CD4-positive, alpha-beta T cell treated with Interleukin-17A for 1 hour (primary cell): ENCODE measurements at places on chromosomes 2 and 18.
A peak's percentile ranks its signal among the peaks of the same experiment; 100 is the strongest.

GRCh38 chr18:56493531-56493930, 144.9 kb downstream of the TXNL1 start:
- DNase-seq: no peak

DNA sequence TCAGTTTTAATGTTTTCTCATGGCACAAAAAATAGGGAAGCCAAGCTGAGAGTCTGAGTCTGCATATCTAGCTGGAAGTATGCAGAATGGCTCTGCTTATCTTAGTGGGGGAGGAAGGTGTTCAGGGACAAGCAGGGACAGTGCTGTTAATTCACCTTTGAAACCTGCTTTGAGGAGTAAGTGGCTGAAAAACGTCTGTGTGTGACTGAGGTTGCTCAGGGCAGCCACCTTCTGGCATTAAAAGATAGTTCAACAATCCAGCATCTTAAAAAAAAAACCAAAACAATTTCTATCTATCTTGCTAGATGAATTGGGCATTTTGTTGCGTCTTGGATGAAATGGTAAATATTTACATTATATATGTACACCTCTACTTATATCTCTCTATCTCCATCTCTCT, 2.0 kb upstream of the TRPM8 start:
- no peak for DNase-seq

DNA sequence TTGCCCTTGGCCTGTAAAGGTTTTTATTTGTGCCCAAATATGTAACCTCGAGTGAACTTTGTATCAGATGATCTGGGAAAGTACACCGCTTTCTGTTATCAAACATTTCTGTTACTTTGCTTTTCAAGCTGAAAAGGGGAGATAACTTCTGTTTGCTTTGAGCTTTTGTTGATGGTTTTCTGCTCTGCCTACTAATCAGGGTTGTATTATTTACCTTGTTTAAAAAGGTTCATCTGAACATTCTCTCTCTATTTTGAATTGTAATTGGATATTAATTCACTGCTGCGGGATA, 79.4 kb downstream of the XRCC5 start:
- no peak for DNase-seq

- DNase-seq: no peak
Measured at GRCh38 chr2:214631406-214631805, 178.1 kb downstream of the BARD1 start.

GRCh38 chr2:101892377-101892776, 99.4 kb upstream of the IL1R2 start:
- no peak for DNase-seq

DNA sequence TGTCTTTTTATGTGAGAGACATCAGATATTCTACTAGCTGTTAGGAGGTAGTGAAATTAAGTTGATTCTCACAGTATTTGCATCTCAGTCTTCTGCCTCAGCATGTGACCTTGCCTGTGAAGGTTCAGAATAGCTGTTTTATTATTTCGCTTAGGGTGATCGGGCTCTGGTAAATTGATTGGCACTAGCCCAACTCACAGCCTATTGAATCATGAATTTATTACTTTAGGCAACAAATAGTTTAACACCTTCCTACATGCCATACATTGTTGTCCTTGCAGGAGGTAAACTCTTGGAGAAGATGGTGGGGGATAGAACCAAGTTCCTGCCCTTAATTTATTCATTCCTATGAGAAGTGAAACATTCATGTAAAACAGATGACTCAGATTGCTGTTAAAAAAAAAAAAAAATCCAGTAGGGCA, 101.9 kb downstream of the GPD2 start:
- no peak for DNase-seq

- no peak for DNase-seq
Measured at GRCh38 chr2:83191316-83191715, 1267.8 kb downstream of the SUCLG1 start.

DNA sequence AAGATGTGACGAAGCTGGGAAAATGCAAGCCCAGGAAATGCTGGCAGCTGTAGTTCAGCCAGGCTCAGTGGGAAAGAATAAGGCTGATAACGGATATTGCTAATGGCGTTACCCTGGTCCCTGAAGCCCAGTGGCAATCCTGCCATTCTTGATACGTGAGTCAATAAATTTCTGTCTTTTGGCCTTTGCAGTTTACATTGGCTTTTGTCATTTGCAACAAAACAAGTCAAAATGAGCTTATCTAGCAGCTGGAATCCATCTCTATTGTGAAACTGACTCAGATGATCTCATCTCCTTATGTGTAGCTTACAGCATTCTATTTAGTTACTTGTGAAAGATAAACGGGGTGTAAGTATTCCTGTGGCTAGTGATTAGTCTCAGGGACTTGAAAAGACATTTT, 43.8 kb downstream of the ARL6IP6 start:
- no peak for DNase-seq

DNA sequence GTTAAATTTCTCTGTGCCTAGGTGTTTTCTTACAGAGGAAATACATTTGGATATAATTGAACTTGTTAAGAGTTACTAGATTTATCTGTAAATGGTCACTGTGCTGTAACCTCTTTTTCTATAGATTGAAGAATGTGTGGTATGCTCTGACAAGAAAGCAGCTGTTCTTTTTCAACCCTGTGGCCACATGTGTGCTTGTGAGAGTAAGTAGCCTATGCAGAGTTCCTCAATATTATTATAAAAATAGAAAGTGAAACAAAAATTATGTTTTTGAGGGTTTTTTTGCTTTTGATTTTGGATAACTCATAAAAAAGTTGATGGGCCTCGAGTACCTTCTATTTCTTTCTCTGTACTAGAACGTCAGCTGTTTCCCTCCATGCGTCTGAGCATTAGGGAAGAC, 112.4 kb downstream of the MIB1 start:
- no peak for DNase-seq

DNA sequence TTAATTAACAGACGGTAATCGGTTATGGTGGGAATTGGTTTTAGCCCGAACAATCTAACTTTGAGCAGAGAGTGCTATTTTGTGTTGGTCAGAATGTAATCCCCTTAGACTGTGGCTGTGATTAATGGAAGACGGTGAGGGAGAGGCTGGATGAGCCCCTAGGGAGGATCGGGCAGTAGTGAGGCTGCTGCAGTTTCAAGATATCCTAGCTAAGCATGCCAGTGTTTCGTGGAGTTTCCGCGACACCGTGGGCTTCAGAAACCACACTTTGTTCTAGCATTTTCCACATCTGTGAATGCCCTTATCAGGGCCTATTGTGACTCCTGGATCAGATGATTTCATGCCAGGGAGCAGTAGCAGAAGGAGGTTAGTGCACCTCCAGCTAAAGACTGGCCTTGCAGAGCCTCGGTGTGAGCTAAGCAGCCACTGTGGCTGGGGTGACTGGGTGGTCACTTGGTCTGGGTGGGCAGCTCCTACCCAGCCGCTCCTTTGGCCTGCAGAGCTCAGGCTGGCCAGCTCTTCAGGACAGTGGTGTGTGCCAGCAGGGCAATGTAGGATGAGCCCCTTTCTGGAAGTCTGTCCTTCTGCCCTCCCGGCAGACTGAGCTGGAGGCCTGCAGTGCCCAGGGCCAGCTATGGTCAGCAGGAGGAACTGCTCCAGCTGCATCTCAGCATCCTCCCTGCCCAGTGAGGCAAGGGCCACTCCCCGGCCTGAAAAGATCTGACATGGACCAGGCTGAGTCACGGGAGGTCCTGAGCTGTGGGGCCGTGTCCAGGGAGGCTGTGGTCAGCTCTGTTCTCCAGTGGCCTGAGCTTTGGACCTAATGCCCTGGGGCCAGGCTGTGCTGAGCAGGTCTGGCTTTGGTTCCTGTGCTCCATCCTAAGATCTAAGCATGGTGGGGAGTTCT, 142.6 kb upstream of the GPC1 start:
- DNase-seq: no peak

DNA sequence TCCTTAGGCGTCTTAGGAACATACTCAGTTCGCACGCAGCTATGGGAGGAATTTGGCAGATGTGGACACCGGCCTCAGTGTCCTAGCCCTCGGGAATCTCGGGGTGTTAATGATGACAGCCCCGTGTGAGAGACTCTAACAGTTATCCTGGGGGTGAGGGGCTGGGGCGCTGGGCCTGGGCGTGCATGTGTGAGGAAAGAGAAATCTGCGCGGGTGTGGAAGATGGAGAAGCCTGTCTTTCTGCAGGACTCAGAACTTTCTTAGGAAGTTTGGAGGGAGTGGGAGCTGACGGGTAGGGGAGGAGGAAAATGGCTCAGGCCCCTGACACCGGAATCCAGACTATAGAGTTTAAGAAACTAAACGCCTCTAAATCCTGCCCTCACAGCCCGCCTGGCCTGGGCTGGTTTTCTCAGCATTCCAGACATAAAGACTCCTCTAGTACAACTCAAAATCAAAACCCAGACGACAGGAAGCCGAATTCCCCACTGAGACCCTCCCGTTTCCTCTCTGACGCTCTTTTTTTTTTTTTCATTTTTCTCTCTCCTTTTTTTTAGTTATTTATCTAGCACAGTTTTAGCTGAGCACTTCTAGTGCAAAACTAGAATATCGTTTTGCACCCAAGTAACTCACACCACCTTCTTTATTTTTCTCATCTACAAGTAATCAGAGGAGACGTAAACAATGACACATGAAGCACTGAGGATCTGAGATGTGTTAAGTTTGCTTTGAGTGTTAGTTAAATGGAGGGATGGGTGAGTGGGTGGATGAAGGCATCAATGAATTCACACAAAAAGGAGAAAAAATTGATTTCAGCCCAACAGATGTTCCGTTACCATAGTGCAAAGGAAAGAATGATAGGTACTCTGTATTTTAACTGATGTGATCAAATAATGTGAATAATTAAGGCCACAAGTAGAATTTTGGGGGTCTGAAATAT, 1.2 kb upstream of the HAAO start:
- DNase-seq: no peak

DNA sequence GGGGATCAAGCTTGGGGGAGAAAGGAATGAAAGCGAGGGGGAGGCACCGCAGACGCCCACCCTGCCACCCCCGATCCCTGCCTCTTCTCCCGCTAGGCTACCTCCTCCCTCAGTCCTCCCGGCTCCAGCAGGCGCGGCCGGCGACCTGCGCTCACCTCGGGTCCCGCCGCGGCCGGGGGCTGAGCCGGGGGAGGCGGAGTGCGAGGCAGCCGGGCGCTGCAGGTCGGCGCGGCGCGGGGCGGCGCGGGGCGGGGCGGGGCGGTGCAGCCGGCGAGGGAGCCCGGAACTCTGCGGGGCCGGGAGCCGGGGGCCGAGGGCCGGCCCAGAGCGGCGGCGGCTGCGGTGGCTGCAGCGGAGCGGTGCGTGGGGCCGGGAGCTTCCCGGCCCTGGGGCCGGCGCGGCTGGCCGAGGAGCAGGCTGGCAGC, 477 bp downstream of the ACVR1 start:
- no peak for DNase-seq

DNA sequence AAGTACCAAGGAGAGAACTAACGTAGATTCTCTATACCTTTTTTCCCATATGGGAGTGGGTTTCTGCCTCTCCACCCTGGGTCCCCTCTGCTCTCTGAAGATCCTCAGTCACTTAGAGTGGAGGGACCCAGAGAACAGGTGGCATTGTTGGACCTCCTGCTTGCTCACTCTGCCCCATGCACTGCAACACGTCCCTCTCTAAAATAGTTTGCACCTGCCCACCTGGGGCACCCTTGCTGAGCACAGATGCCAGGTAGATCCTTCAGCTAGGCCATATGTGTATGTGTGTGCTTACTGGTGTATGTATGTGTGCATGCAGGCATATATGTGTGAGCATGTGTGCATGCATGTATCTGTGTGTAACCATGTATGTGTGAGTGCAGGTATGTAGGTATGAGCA, 2.2 kb downstream of the IL36RN start:
- no peak for DNase-seq

DNA sequence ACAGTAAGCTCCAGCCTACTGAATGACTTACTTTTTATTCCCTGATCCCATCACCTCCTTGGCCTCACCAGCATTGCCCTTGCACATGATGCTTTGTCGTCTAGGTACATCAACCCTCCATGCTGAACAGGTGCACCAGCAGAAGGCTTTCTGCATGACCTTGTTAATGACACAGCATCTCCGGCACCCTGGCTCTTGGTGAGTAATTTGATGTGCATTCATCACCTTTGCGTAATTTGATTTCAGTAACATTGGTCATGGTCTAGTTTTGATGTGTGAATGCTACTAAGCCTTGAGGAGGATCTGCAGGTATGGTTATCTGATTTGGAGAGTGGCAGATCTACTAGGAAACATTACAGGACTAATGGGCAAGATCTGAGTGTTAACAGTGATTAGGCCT, 103.6 kb downstream of the STK39 start:
- no peak for DNase-seq

DNA sequence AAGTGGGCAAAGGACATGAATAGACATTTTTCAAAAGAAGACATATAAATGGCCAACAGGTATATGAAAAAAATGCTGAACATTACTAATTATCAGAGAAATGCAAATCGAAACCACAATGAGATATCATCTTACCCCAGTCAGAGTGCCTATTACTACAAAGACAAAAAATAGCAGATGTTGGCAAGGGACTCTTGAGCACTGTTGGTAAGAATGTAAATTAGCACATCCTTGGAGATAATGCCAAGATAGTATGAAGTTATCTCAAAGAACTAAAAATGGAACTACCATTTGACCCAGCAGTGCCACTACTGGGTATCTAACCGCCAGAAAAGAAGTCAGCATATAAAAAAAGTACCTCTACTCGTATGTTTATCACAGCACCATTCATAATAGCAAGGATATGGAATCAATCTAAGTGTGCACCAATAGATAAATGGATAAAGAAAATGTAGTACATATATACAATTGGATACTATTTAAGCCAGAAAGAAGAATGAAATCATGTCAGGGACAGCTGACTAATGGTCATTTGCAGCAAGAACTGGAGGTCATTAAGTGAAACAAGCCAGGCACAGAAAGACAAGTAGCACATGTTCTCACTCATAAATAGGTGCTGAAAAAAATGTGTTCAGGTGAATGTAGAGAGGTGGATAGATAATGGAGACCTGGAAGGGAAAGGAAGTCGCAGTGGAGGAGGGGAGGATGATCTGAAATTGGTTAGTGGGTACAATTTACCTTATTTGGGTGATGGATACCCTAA, 141.7 kb upstream of the B3GNT2 start:
- no peak for DNase-seq

- DNase-seq: peak; percentile 89
Measured at GRCh38 chr2:54574107-54574859, 118.2 kb downstream of the SPTBN1 start.

DNA sequence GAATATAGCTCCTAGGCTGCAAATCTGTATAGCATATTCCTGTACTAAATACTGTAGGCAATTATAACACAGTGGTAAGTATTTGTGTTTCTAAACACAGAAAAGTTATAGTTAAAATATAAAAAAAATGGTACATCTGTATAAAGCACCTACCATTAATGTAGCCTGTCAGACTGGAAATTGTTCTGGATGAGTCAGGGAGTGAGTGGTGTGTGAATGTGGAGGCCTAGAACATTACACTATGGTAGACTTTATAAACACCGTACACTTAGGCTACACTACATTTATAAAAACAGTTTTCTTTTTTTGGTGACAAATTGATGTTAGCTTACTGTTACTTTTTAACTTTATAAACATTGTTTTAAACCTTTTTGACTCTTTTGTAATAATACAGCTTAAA, 226.3 kb downstream of the CCDC85A start:
- DNase-seq: no peak
